ENCODE measurements at places on chromosomes 12 and 14. TPM values are rescaled to one million over a fixed set of nuclear protein-coding genes. Genes with fewer than 3 reads are reported as not detected.
A peak's percentile ranks its signal among the peaks of the same experiment; 100 is the strongest.

DNA sequence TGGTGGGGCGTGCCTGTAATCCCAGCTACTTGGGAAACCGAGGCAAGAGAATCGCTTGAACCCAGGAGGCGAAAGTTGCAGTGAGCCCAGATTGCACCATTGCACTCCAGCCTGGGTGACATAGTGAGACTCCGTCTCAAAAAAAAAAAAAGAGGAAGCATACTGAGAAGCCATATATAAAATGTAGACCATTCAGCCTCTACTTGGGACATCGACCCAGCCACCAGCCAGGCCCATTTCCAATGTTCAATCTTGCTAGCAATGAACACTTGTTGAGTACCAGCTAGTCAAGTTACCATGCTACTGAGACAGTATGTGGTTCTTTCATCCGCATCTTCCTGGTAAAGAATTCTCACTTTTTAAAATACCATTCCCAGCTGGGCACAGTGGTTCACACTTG is 33.4 kb upstream of the RASSF8 start:
- DNase-seq: no peak

- no peak for DNase-seq
These were observed 496.8 kb downstream of the EGLN3 start for GRCh38 chr14:33454022-33454595.

DNA sequence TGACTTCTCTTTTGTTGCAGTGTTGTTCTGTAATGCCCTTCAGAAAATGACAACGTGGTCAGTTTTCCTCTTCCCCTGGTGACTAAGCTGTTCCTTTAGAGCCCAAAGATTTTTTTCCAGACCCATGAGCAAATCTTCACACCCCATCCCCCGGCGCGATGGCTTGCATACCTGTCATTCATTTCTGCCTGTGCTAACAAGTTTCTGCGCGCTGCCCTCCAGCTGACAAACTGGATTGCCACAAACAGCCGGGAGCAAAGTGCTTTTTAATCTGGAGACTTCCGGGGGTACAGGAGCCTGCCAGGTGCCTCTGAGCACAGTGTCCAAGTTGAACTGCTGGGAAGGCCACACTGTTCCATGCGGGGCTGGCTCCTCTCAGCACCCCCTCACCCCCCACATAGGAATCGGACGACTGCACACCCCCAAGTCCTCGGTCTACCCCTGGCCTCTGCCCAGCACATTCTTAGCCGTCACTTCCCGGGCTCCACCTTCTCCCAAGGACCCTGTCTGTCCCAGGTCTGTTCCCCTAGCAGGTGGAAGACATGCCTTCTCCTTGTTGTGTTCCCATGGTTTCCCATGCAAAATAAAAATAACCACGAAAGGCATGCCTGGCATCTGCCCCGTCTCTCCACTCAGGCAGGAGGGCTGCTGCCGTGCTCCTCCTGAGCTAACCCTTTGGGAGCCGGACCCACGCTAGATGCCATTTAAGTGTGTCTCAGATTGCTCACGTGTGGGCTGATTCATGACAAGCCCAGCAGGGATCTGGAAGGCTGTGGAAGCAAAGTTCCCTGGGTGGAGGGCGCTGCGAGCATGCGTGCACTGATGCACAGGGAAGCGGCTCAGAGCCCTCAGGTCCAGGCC is 14.1 kb downstream of the RILPL1 start:
- no peak for DNase-seq

- DNase-seq: no peak
These were observed 163.0 kb downstream of the ATP23 start for GRCh38 chr12:58104351-58104755.

DNA sequence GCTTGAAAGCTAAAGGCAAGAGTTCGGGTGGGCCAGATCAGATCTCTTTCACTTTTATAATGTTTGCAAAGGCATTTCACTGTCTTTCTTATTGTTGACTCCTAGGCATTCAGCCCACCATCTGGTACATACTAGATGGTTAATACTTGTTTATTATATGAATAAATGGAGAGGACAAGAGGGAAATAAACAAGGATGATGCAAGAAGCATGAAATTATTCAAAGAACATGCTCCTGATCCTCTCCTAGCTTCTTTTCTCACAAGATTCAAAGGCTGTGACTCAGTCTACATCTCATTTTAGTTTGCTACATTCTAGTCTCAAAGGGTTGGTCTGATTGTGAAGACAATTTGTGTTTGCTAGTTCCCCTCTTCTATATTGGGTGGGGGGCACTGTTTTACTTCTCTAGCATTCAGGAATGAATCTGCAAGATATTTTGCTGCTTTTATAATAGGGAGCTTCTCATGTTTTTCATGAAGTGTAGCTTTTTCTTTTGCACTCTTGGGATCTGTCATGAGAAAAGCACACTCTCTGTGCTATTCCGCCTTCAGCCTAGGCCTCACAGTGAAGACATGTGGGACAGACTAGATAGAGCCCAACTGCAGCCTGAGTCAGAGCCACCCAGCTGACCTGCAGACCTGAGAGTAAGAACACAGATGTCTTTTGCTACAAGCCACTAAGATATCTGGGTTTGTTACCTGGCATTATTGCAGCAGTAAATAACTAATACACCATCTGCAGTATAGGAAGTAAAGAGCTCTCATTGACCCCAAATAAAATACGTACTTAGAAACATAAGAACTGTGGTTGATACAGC is 65.7 kb downstream of the PTHLH start:
- peak; percentile 24 for DNase-seq

- no peak for DNase-seq
These were observed 70.1 kb downstream of the DAO start for GRCh38 chr12:108949976-108950375.

- DNase-seq: no peak
These were observed 394.9 kb downstream of the BCL11B start for GRCh38 chr14:98877065-98877464.

DNA sequence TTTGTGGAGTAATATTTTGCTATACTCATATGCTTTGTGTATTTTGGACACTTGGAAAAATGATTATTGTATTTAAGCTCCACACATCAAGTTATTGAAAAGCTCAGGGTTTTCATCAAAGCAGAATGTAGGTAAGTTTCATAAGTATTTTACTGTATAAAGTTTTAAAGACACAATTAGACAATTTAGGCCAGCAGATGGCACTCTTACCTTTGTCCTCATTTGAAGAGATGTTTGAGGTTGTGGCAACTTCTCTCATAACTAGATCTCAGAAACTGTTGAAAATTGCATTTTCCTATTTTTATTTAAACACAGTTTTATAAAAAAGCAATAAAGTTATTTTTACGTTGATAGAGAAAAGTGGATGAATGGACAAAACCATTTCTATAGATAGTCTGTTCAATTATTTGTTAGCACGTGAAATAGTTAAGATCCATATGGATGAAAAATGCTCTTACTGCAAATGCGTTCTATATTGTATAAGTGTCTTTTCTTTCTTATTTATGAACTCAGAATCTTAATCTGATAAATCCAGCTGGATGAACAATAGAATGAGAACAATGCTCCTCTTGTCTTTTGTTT is 300.0 kb downstream of the AEBP2 start:
- peak; percentile 38 for DNase-seq

GRCh38 chr12:69661386-69661785 is 37.7 kb downstream of the BEST3 start:
- no peak for DNase-seq

DNA sequence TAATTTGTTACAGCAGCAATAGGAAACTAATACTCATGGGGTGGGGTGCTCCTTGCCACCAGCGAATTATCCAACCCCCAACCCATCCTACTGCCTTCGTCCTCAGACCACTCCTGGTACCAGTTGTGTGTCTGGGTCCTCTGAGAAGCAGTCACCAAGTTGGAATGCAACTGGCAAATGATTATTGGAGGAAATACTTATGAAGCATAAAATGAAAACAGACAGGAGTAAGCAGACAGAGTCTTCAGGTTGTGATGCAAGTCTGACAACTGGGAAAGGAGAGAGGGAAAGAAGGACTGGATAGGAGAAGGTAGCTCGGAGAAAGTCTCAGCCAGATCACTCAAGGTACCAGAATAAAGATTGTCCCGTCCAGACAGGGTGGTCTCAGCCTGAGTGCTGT is 181.1 kb upstream of the ARID2 start:
- no peak for DNase-seq

DNA sequence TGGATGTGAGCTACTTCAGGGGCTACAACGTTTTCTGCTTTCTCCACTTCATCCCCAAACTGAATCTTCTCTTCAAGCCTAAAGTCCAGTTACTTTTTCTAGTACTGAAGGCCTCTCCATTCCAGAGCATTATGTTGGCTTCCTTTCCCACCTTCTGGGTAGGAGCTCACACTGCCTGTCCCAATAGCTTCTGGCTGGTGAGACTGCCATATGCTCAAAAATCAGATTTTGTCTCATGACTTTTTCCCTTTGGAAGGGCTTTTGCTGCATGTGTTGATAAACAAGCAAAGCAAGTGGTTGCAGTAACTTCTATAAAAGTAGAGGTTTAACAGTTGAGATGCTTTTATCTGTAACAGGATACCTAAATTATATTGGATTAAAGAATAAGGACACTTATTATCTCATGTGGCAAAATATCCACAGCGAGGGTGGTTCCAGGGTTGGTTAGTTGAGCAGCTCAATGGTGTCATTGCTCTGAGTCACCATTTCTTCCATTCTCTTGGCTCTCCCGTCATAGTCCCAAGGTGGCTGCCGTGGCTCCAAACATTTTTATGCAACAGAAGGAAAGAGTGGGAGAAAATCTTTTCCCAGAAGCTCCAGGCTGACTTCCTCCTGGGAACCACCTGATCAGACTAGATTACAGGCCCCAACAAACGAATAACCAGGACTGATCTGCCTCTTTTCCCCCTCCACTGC is 15.1 kb upstream of the PPFIBP1 start:
- no peak for DNase-seq

GRCh38 chr14:32206552-32206951 is 3.5 kb upstream of the RNU6-8 start:
- DNase-seq: no peak

DNA sequence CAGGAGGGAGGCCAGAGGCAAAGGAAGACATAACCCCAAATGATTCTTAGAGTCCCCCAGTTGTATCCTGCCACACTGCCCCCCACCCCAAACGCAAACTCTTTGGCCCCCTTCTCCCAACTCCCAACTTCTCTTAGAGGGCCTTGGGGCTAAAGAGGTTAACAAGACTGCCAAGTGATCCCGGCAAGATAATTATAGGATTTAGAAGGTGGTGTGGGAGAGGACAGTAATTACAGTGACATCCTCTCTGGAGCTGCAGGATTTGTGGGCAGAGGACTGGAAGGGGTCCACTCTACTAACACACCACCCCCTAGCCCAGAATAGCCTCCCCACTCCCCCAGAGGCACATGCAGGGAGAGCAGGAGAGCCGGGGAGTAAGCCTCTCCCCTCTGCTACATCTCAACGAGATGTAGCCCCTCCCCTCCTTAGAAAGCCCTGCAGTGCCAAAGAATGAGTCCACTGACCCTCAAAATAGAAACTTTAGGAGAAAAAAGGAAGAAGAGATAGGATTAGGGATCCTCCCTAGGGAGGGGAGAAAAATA is 5.3 kb upstream of the GDF11 start:
- DNase-seq: no peak

GRCh38 chr12:93536111-93536765 is 36.2 kb upstream of the SOCS2 start:
- DNase-seq: no peak

- DNase-seq: no peak
These were observed 123.1 kb upstream of the KRR1 start for GRCh38 chr12:75634244-75635222.

TMEM229B gene
- 0.07 TPM for polyA plus RNA-seq

TAS2R20 gene
- polyA plus RNA-seq: 0.62 TPM

ASPG gene
- polyA plus RNA-seq: not detected

WSCD2 gene
- polyA plus RNA-seq: not detected

DEGS2 gene
- polyA plus RNA-seq: not detected

SSTR1 gene
- polyA plus RNA-seq: 1.0 TPM

CCDC175 gene
- polyA plus RNA-seq: not detected

SOAT2 gene
- not detected for polyA plus RNA-seq

TMEM117 gene
- 11.3 TPM for polyA plus RNA-seq

P2RX2 gene
- polyA plus RNA-seq: not detected
